Neural crest cell (in vitro differentiated cells): ENCODE measurements at places on chromosomes 2 and 18. TPM values are rescaled to one million over a fixed set of nuclear protein-coding genes. Genes with fewer than 3 reads are reported as not detected.

MARCO gene
- total RNA-seq, result 0.54 TPM in 1 of 2 replicates, not detected in the other

CROCC2 gene
- total RNA-seq, result not detected in 2 replicates

TMEM247 gene
- total RNA-seq, result not detected in 2 replicates

OR6B2 gene
- not detected in 2 replicates for total RNA-seq

IFIH1 gene
- total RNA-seq, result 0.23 and 0.27 TPM in 2 replicates

SPC25 gene
- total RNA-seq, result 39.3 and 40.8 TPM in 2 replicates

GRP gene
- not detected in 2 replicates for total RNA-seq

PSMD14 gene
- total RNA-seq, result 82.0 and 82.4 TPM in 2 replicates

REG3G gene
- not detected in 2 replicates for total RNA-seq

LBH gene
- total RNA-seq, result 16.1 and 16.7 TPM in 2 replicates

FOXI3 gene
- total RNA-seq, result 0.12 TPM in 1 of 2 replicates, not detected in the other

SATB2 gene
- 9.2 and 10.1 TPM in 2 replicates for total RNA-seq

CABYR gene
- 9.5 and 11.0 TPM in 2 replicates for total RNA-seq

DSG1 gene
- total RNA-seq, result not detected in 2 replicates

SP5 gene
- 3.5 and 6.4 TPM in 2 replicates for total RNA-seq

LYPD6B gene
- total RNA-seq, result not detected in 2 replicates

CD28 gene
- not detected in 2 replicates for total RNA-seq

TBR1 gene
- total RNA-seq, result 0.05 and 0.09 TPM in 2 replicates

ERBB4 gene
- 10.2 and 11.0 TPM in 2 replicates for total RNA-seq

GAREM2 gene
- total RNA-seq, result 21.3 and 21.8 TPM in 2 replicates

RSAD2 gene
- total RNA-seq, result 1.0 and 1.1 TPM in 2 replicates

CLEC4F gene
- not detected in 2 replicates for total RNA-seq

SCN1A gene
- 7.7 and 8.6 TPM in 2 replicates for total RNA-seq

SCYGR4 gene
- not detected in 2 replicates for total RNA-seq

BUB1 gene
- 80.4 and 83.8 TPM in 2 replicates for total RNA-seq

PLA2R1 gene
- total RNA-seq, result 0.09 and 0.18 TPM in 2 replicates

FIGN gene
- total RNA-seq, result 57.3 and 58.1 TPM in 2 replicates

CHRND gene
- total RNA-seq, result 4.1 and 5.8 TPM in 2 replicates

VWA3B gene
- total RNA-seq, result not detected in 2 replicates

CFC1 gene
- not detected in 2 replicates for total RNA-seq

SERPINB2 gene
- not detected in 2 replicates for total RNA-seq

KIDINS220 gene
- total RNA-seq, result 60.3 and 61.1 TPM in 2 replicates

HNRNPA3 gene
- 397 and 416 TPM in 2 replicates for total RNA-seq

RIT2 gene
- not detected in 2 replicates for total RNA-seq

KCNIP3 gene
- total RNA-seq, result 2.9 and 4.1 TPM in 2 replicates

TCF7L1 gene
- total RNA-seq, result 40.3 and 41.8 TPM in 2 replicates

SERPINB4 gene
- total RNA-seq, result not detected in 2 replicates

EHBP1 gene
- total RNA-seq, result 42.3 and 48.8 TPM in 2 replicates

TEKT4 gene
- total RNA-seq, result not detected in 2 replicates

TMEM37 gene
- 4.7 and 5.3 TPM in 2 replicates for total RNA-seq

RAMP1 gene
- total RNA-seq, result 0.58 and 0.91 TPM in 2 replicates

FBXO41 gene
- total RNA-seq, result 3.7 and 4.5 TPM in 2 replicates

ZAP70 gene
- total RNA-seq, result 2.4 and 2.8 TPM in 2 replicates

SULT1C2 gene
- total RNA-seq, result 0.19 TPM in 1 of 2 replicates, not detected in the other
